ENCODE measurements at places on chromosomes 6 and 20.

GRCh38 chr20:35084998-35085397 lies 7.6 kb downstream of the TRPC4AP start:
- DNase-seq = no peak

DNA sequence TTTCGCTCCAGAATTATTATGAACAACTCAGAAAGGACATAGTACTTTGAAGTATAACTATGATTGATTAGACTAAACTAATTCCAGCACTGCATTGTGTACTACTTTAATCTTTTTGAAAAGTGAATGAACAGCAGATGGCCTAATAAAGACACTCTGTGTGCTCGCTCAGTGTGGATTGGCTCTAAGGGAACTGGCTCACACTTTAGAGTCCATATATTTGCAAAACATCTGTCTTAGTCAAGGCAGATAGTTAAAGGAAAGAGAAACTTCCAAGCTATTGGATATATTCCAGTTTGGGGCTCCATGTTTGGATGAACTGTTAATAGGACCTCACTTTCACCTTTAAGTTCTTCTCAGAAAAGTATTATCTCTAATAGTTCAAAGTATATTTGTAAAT lies 218.9 kb downstream of the EYA4 start:
- no peak for DNase-seq

DNA sequence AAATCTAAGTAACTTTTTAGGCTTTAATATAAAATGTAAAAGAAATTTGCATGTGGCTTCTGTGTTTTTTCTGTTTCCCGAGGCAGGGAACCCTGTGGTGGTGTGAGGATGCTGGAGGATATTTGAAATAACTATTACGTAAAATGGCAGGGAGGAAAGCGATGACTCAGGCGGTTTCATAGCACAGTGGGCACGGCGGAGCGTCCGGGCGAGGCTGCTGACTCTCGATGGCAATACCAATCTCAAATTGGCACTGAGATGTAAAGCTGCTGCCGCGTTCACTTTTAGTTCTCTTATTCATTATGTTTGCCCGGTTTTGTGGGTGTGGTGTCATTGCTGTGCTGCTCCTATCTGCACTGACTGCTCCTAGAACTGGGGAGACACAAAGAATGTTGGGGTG lies 254.3 kb downstream of the THBS2 start:
- DNase-seq = no peak

DNA sequence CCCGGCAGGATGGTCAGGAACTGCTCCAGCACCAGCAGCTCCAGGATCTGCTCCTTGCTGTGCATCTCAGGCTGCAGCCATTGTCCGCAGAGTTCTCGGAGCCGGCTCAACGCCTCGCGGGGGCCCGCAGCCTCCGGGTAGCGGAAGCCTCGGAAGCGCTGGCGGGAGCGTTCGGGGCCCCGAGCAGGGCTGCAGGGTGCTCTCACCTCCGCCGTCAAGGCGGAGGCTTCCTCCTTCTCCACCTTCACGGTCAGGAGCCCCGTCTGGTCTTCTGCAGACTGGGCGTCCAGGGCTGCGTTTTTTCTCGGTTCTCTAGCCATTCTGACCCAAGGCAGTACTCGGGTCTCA lies 434 bp downstream of the ZKSCAN4 start:
- DNase-seq = peak; percentile 38

GRCh38 chr20:32877507-32877906 lies 18.8 kb downstream of the EFCAB8 start:
- DNase-seq = no peak

GRCh38 chr20:63325021-63325471 lies 32.1 kb downstream of the COL20A1 start:
- no peak for DNase-seq

DNA sequence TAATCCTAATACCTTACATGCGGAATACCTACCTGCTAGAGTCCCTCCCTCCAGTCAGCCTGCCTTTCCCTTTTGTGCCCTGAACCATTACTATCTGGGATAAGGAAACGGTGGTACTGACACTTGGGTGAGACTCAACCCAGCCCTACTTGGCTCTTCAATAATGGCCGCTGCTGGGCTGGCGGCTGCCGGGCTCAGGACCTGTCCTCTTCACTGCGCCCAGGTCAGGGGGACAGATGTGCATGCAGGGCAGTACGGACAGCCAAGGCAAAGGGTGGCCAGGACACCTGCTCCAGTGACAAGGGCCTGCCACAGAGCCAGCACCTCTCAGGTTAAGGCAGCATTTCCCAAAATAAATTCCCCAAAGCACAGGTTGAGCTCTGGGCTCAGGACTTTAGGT lies 29.9 kb downstream of the UBE2V1 start:
- DNase-seq = no peak

DNA sequence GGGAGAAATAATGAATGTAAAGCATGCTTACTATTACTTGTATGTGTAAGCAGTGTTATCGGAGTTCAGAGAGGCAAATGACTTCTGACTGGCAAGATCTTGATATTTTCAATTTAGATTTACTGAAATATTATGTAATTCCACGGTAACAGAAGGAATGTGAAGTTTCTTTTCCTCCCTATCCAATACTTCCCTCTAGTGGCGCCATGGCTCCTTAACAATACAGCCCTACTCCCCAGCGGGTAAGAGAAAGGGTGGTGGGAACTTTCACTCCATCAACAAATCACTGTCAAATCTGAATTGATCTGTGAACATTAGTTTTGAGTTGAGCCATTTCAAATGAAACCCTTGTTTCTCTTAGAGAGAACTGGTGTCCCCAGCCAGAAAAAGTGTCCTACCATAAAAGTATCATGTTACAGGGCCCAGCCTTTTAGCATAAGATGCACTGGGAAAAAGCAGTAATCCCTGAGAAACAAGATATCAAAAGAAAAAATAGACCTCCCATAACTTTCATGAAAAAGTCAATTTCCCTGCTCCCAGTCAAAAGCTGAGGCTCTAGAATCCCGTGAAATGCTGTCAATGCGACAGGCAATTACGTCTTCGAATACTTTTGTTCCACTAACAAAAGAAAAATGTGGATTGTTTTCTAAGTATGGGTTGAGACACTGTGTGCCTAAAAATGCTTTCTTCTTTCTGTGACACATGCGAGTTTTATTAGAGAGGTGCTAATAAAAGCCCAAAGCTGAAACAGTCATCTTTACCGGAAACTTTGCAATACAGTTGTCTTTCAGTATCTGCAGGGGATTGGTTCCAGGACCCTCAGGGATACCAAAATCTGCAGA lies 12.9 kb downstream of the COX7A2 start:
- DNase-seq = no peak

DNA sequence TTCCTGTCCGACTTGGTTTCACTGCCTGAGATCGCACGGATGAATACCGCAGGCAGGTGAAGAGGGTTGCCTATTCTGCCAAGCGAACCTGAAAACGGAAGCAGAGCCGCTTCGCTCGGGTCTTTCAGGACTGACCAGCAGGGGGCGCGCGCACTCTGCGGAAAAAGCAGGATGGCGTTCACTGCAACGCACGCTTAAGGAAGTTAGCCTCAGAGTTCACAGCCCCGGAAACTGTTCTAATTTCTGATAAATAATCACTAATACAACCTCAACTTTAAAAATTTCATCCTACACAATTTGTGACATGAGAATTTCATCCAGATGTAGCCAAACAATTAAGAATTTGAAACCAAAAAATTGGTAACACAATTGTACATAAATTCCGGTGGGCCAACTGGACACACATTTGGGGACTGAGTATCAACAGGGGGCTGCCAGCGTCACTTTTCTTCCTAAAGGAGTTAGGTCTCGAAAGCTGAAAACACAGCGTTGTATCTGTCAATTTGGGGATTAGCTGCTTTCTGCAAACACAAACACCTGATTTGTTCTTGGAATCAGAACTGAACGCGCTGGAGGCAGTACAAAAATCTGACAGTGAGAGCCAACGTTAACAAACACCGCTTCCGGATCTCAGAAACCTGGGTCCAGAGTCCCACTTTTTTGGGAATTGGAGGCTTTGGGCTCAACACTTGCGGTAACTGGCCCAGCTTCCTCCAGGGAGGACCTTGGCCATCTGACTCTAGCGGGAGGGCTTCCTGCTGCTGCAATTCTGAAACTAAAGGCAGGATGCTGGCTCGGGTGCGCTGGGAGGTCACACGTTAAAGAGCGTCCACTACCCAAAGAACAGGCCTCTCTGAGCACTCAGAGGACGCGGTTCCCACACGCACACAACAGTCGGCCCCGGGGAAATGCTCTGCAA lies 8.8 kb downstream of the PXDC1 start:
- DNase-seq = peak; percentile 87

- no peak for DNase-seq
Measured at GRCh38 chr6:108983151-108983550, 111.5 kb downstream of the SESN1 start.
